NCI-H1048 (cell line): ENCODE measurements at places on chromosomes 2 and 18.

DNA sequence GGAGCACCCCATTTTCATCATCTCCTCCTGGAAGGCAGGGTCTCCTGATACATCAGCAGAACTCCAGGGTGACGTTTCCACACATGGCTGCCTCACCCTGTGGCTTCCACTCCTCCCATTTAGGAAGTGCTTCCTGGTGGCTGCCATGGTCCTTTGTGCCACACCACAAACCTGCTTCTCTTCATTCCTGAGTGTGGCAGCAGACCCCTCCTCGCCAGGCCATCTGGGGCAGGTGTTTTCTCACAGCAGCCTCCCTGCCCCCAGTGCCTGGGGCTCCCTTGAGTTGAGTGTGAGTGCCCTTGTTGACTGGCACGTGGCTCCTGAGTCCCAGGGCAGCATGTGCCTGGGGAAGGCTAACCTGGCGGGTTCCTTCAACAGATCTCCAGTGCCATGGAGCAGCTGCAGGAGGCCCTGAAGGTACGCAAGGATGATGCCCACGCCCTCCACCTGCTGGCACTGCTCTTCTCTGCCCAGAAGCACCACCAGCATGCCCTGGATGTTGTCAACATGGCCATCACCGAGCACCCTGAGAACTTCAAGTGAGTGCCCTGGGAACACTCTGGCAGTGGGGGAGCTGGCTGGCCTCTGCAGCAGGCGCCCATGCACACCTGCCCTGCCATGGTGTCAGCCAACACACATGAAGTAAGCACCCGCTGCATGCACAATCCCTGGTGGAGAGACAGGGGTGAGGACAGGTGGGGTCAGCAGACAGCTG lies 113.4 kb upstream of the MCFD2 start:
- no peak for DNase-seq

GRCh38 chr2:241771286-241772062 lies 5.1 kb upstream of the GAL3ST2 start:
- DNase-seq: no peak

DNA sequence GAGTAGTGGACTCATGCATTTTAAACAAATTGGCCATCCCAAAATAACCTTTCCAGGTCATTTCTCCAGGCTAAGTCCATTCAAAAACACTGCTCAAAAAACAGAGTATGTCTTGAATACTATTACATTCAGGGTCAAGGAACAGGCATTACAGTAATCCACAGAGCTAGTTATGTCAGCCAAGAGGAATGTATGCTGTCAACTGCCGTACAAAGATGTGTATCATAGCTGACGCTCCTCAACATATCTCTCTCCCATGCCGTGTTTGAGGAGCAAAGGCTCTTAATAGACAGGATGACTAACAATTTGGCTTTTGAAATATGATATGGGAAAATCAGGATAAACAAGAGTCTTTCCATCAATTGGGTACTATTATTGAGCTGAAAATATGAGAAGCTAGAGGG lies 68.8 kb upstream of the KCTD1 start:
- DNase-seq: no peak

DNA sequence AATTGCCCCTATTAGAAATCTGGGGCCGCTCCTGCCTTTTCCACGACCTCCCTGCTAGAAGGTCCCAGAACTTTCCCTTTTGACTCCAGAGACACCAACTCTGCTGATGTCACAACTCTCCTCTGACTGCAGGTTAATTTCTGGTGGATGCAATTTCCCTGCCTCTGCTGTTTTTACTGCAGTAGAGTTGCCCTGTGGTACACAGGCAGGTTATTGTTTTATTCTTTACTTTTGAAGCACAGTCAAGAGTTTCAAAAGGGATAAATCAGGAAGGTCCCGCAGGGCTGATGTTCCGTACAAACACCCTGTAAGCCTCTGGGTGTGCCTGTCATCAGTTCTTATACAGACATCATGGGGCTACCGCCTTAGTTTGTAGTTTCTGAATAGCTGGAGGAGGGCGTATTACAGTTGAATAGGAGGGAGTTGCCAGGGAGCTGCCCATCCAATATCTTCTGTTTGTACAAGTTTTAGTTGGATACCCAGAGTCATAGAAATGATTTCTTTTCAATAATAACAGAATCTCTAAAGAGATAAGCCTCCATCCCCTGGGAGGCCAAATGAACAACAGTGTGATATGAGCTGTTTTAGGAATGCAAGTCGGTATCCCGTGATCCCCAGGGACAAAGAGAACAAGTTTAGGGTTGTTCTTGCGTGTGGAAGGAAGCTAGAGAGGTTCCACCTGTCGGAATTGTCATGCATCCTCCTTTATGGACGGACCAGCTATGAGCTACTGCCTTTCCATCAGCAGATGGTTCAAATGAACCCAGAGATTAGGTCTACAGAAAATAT lies 108.4 kb upstream of the COPS8 start:
- no peak for DNase-seq

GRCh38 chr2:157784823-157785175 lies 91.3 kb downstream of the ACVR1 start:
- DNase-seq: no peak

GRCh38 chr18:74790451-74790850 lies 192.8 kb downstream of the ZNF407 start:
- no peak for DNase-seq

DNA sequence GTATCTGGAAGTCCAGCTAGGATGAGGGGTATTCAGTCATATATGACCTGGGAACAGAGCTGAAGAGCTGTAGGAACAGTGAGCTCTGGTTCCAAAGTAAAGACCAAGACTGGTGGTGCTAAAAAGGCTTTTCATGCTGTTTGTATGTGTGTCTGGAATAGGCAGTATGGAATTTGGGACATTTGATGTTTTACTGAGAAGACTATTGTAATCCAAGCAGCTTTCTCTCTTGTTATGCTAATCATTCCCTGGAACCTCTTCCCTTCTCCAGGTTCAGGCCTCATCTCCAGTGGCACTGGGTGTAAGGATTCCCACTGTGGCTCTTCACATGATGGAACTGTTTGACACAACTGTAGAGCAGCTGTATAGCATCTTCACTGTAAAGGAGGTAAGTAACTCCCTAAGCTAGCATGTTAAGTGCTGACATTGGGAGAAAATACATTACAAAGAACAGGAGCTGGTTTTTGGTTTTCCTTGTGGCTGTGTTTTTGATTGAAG lies 23.3 kb downstream of the C2orf74 start:
- no peak for DNase-seq
